ENCODE measurements at places on chromosomes 16 and 17. TPM values are rescaled to one million over a fixed set of nuclear protein-coding genes. Genes with fewer than 3 reads are reported as not detected.

DNA sequence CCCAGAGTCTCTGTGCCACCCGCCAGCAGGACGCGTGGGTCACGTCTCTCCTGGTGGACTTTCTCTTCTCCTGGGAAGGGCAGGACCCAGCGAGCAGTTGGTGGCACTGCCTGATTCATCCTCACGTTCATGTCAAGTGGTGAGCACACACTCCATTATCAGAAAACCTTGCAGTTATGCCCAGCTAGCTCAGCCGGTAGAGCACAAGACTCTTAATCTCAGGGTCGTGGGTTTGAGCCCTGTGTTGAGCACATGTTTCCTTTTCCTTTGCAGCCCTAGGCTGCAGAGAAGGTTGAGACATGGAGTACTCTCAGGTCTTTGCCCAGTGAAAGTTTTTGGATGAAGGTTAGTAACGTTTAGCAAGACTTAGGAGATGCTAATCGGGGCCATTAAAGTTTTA, 8.0 kb downstream of the OR1F1 start:
- no peak for DNase-seq

The PROCA1 gene
- 2.0 TPM for total RNA-seq

GRCh38 chr17:36890398-36891168, 46.7 kb upstream of the LHX1 start:
- no peak for DNase-seq

DNA sequence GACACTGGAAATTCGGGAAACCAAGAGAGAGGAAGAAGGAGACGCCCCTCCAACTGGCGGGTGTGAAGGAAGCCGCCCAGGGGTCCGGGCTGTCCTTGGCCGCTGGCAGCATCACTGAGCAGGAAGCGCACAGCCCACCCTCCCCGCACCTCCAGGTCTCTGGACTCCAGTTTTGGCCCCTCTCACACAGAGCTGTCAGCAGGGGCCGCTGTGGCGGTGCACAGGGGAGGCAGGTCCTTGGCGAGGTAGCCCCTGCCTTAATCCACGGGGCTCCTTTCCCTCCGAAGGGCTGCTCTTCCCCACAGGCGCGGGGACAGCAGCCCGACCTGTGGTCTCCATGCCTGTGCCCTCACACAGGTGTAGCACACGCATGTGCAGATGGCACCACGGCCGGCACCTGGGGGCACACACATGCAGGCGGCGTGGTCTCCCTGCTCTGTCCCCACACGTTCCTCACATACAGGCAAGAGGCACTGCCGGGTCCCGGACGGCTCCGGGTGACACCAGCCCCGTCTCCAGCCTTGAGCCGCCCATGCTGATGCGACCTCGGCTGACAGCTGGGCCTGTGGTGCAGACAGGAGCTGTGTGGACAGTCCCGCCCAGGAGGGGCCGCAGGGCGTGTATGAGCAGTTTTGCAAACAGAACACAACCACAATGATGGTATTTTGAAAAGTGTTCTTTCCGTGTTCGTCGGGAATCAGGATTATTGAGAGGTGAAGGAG, 26.6 kb upstream of the CHMP6 start:
- no peak for DNase-seq

DNA sequence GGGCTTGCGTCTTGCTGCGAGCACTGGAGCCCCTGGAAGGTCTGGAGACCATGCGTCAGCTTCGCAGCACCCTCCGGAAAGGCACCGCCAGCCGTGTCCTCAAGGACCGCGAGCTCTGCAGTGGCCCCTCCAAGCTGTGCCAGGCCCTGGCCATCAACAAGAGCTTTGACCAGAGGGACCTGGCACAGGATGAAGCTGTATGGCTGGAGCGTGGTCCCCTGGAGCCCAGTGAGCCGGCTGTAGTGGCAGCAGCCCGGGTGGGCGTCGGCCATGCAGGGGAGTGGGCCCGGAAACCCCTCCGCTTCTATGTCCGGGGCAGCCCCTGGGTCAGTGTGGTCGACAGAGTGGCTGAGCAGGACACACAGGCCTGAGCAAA, 7.4 kb downstream of the MPG start:
- no peak for DNase-seq

DNA sequence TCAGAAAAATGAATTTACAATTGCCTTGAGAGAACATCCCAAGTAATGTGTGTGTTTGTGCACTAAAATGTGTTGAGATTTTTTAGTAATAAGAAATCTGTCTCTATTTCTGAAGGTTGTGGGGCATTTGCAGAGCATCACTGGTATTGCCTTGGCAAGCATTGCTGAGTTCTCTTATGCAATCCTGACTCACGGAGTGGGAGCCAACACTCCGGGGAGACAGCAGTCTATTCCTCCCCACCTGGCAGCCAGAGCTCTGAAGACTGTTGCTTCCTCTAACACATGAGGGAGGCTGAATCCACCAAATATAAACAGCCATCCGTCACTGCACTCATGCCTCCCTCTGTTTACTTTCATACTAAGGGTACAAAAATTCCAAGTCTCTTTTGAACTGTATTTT, 10.6 kb downstream of the CNTD1 start:
- no peak for DNase-seq

The CIBAR2 gene
- not detected for total RNA-seq

- no peak for DNase-seq
Observed at GRCh38 chr17:42185621-42185930, 324 bp upstream of the HCRT start.

The WNT9B gene
- 0.62 TPM for total RNA-seq

- DNase-seq = no peak
Observed at GRCh38 chr16:15874745-15875314, 13.6 kb downstream of the CEP20 start.

The CMTM2 gene
- 1.3 TPM for total RNA-seq

DNA sequence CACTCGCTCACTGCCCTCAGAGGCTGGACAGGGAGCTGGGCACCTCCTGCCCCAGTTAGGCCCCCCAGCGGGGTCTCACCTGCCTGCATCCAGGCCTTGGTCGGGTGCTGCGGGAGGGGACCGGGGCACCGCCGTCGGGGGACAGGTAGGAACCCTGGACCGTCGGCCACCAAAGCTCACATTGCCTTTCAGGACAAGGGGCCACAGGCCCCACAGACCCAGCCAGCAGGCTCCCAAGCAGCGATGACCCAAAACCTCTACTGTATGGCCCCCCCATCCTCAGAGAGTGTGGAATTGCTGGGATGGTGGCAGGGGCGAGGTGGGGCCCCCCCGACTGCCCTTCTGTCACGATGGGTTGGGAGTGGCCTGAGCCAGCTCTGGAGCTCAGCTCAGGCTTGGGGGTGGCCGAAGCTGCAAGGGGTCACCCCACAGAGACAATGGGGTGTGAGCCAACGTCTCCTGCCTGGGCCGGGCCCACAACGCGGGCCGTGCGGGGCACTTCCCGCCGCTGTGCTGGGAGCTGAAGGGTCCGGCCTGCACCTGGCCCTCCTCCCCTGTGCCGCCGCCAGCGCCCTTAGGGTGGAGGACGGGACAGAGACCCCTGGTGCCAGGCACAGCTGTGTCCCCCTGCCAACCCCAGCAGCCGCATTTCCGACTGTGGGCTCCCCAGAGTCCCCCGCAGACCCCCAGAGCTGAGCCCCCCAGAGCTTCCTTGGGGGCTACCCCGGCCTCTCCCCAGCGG, 498 bp downstream of the IGFALS start:
- DNase-seq = no peak

The AANAT gene
- total RNA-seq = not detected

The CPHXL2 gene
- total RNA-seq = not detected

The TK1 gene
- total RNA-seq = 1.2 TPM

DNA sequence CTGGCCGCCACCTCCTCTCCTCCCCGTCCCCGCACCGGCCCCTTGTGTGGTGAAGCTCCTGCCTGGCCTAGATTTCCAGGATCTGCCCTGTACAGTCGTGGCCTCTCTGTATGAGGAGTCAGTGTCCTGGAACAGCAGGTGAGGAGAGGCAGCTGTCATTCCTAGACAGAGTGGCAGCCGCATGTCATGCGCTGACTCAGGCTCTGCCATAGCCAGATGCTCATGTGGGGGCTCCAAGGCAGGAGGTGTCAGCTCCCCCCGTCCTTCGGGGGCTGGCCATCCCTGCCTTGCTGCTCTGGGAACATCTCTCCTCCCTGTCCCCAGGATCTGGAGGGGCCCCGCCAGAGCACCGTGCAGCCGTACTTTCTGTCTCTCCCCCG, 60.4 kb downstream of the BAIAP2 start:
- no peak for DNase-seq

DNA sequence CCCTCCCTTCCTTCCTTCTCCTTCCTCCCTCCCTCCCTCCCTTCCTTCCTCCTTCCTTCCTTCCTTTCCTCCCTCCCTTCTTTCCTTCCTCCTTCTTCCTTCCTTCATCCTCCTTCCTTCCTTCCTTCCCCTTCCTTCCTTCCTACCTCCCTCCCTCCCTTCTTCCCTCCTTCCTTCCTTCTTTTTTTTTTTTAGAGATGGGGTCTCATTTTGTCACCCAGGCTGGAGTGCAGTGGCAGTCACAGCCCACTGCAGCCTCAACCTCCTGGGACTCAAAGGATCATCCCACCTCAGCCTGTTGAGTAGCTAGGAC, 44.6 kb downstream of the COX4I1 start:
- DNase-seq = no peak

- no peak for DNase-seq
Observed at GRCh38 chr16:1434644-1435592, 4.0 kb downstream of the PERCC1 start.

The KRTAP17-1 gene
- total RNA-seq = not detected

GRCh38 chr16:30065943-30066760, 592 bp downstream of the ALDOA start:
- DNase-seq = no peak

DNA sequence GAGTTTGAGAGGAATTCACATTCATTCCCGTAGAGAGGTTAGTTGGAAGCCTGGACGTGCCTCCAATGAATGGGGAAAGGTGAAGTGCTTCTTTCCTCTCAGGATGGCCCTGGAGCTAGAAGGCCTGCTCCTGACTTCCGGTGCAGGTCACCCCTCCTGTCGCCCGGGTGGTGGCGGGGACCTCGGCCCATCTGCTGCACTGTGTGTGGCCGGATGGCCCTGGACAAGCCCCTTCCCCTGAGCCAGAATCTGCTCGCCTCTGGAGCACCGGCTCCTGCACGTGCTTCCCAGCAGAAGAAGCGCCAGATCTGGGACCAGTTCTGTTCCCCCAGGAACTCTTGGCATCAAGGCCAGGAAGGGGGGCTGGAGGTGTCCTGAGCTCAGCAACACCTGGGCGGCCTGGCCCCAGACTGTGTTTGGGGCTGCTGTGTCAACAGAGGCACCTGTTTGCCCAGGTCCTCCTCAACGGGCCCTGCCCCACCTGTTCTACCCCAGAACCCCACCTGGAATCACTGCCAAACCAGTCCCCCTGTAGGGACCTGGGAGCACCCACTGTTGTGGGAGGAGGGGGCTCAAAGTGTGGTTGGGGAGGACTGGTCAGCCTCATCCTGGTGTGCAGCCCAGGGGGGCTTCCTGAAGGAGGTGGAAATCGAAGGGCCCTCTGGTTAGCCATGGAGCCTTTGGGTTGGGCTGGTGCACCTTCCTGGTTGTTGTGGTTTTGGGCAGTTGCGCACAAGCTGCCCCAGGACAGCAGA, 5.1 kb upstream of the PERCC1 start:
- DNase-seq = no peak

DNA sequence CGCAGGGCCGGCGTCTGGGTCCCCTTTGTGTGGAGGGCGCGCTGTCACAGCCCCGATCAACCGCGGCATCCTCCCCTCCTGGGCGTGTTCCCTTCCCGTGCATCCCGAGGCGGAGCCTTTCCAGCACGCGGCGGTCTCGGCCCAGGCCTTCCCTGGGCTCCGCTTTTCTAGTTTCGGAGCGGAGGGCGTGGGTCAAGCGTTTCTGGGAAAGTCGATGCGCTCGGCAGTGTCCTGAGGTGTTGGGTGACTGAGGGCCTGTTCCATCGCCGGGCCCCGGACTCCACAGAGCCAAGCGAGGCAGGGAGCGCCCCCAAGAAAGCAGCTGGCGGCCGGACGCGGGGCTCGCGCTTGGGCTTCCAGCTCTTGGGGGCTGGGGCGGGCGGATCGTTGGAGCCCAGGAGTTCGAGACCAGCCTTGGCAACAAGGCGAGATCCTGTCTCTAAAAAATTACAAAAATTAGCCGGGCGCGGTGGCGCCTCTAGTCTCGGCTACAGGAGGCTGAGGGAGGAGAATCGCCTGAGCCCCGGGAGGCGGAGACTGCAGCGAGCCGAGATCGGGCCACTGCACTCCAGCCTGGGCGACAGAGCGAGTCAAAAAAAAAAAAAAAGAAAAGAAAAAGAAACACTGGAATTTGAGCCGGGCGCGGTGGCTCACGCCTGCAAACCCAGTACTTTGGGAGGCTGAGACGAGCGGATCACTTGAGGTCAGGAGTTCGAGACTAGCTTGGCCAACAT, 806 bp downstream of the IFT140 start:
- no peak for DNase-seq
